ENCODE measurements at places on chromosomes 4 and X. TPM values are rescaled to one million over a fixed set of nuclear protein-coding genes. Genes with fewer than 3 reads are reported as not detected.

The TBX22 gene
- not detected for total RNA-seq

The F9 gene
- total RNA-seq, result 414 TPM

The EGF gene
- total RNA-seq, result not detected

The RBM10 gene
- 17.9 TPM for total RNA-seq

DNA sequence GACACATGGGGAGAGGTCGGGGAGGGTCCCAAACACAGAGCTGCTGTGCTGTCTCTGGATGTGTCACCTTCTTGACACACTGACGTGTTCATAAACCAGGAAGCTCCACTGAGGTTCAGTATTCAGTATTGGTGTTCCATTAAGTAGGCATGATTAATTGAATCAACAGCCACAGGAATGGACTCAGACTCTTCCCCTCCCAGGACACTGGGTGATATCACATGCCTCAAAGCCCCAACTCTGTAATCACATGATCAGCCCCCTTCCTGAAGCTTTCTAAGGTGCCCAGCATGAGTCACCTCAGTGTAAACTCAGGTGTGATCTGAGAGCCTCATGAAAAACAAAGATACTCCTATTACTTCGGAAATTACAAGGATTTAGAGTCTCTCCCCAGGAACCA, 21.1 kb upstream of the HNRNPD start:
- no peaks in the 10 kb centered on the region for H3K4me1 ChIP-seq
- no peak overlapping the region for H3K27ac ChIP-seq
- DNase-seq, result no peak
- H3K36me3 ChIP-seq, result no peaks in the 10 kb centered on the region

DNA sequence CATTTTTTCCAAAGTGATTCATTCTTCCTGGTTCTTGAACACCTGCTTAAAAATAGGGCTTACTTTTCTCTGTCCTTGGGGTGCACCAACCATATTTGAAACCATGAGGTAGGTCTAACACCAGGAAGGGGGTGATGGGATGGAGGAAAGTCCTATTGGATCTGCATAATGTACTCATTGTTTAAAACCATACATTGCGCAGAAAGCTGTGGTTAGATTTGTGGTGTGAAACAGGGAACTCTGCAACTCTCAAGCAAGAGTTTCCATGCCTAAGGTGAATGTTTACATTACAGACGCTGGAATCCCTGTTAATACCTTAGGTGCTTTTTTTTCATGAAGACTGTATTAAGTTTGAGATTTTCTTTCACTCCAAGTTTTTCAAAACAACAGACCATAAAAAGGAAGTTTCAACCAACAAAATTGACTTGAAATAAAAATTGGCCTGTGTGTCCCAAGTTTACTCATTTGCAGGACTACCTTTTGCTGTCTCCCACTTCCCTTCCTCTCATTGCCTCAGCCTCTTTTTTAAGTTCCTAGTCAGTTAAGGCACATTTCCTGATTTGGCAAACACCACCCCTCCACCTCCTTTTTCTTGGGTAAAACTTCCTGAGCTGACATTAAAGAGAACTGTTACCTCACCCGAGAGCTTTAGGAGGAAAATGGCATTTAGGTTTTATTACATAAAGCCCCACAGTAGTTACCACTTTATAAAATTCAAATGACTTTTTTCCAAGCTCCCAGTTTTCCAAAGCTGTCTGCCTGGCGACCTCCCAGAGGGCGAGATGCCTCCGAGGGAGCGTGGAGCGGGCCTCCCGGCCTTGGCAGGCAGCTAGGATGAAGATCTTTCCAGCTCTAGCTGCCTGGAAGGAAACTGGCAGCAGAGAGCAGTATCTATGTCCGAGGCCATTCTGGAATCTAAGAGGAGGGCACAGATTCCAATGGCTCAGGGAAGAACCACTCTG, 47.9 kb upstream of the RBPJ start:
- H3K4me1 ChIP-seq, result no peaks in the 10 kb centered on the region
- H3K4me3 ChIP-seq, result no peak overlapping the region
- DNase-seq, result no peak
- H3K27me3 ChIP-seq, result no peaks in the 10 kb centered on the region
- H3K27ac ChIP-seq, result no peak overlapping the region
- H3K36me3 ChIP-seq, result no peaks in the 10 kb centered on the region

- H3K4me3 ChIP-seq, result no peak overlapping the region
- H3K4me1 ChIP-seq, result no peaks in the 10 kb centered on the region
- DNase-seq, result no peak
- no peak overlapping the region for H3K27ac ChIP-seq
- no peaks in the 10 kb centered on the region for H3K27me3 ChIP-seq
These were observed 10.9 kb downstream of the MFAP3L start for GRCh38 chr4:170015285-170015684.

DNA sequence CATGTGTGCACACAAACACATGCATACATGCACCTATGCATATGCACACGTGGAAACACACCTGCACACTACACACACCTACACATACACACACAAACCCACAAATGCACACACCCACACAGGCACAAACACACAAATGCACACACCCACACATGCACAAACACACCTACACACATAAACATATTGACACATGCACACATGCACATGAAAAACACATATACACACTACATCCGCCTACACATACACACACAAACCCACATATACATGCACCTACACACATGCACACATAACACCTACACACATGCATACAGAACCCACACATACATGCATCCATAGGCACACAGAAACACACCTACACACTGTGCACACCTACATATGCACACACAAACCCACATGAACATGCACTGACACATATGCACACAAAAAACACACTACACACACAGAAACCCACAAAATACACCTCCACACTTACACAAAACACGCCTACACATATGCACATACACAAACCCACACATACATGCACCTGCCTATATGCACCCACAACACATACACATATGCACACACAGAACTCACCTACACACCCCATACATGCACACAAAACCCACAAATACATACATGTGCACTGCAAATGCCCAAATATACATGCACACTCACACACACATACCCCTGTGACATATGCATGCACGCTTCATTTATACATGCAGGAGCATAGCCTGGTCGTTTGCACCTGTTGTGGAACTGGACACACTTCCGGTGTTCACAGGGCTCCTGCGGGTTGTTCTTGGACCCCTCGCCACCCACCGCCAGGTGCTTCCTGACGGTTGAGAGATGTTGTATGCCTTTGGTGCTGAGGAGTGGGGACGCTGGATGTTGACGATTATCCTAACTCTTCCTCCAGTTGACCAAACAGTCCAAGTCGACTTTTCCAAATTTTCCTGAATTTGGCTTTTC, 22.1 kb downstream of the CD99 start:
- DNase-seq, result no peak
- H3K27me3 ChIP-seq, result no peaks in the 10 kb centered on the region
- H3K36me3 ChIP-seq, result no peaks in the 10 kb centered on the region
- no peak overlapping the region for H3K27ac ChIP-seq
- H3K4me1 ChIP-seq, result no peaks in the 10 kb centered on the region

- H3K36me3 ChIP-seq, result no peaks in the 10 kb centered on the region
- H3K27ac ChIP-seq, result no peak overlapping the region
- no peaks in the 10 kb centered on the region for H3K4me1 ChIP-seq
- H3K4me3 ChIP-seq, result no peak overlapping the region
- no peak for DNase-seq
These were observed 23.5 kb downstream of the HAUS3 start for GRCh38 chr4:2218436-2218835.

GRCh38 chrX:3320471-3321046, 25.9 kb downstream of the MXRA5 start:
- H3K4me1 ChIP-seq, result no peaks in the 10 kb centered on the region
- H3K27ac ChIP-seq, result no peak overlapping the region
- no peak for DNase-seq
- H3K4me3 ChIP-seq, result no peak overlapping the region
- no peaks in the 10 kb centered on the region for H3K36me3 ChIP-seq

GRCh38 chr4:43332052-43332425, 439.5 kb downstream of the GRXCR1 start:
- no peak overlapping the region for H3K27ac ChIP-seq
- no peaks in the 10 kb centered on the region for H3K36me3 ChIP-seq
- no peaks in the 10 kb centered on the region for H3K27me3 ChIP-seq
- DNase-seq, result no peak
- no peaks in the 10 kb centered on the region for H3K4me1 ChIP-seq

DNA sequence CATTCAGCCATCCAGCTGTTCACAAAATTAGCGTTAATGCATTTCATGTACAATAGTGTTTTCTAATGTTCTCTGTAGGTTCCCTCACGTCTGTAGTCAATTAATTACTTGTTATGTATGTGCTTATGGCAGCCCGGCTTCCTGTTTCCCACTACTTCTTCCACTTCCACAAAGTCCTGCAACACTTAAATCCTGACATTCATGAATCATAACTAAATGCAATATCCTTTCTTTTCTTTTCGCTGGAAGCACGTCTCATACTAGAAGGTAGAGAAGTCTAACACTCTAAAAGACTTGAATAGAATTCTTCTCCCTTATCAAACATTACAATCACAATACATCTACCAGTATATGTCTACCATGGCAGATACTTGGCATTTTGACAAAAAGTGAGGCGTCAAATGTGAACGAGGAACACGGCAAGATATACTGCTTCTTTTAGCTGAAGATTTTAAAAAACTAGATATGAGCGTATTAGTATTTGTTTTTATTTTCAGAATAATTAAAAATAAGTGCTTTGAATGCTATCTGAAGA, 239.0 kb upstream of the DIAPH2 start:
- DNase-seq, result no peak
- H3K4me3 ChIP-seq, result no peak overlapping the region
- no peaks in the 10 kb centered on the region for H3K36me3 ChIP-seq
- no peaks in the 10 kb centered on the region for H3K27me3 ChIP-seq
- H3K4me1 ChIP-seq, result no peaks in the 10 kb centered on the region
